ENCODE measurements at places on chromosomes 7 and 10. TPM values are rescaled to one million over a fixed set of nuclear protein-coding genes. Genes with fewer than 3 reads are reported as not detected.

The WAC gene
- total RNA-seq, result 73.4 TPM

The CCDC172 gene
- not detected for total RNA-seq

The CTAGE8 gene
- total RNA-seq, result 5.1 TPM

The CAMK2B gene
- total RNA-seq, result 1.5 TPM

The LIPN gene
- total RNA-seq, result not detected

The CYP2C9 gene
- total RNA-seq, result not detected

The PLEKHS1 gene
- total RNA-seq, result not detected

The ASB10 gene
- total RNA-seq, result not detected

The CYP3A5 gene
- total RNA-seq, result 1.1 TPM

The AP5Z1 gene
- 21.3 TPM for total RNA-seq

The SEMA4G gene
- total RNA-seq, result 1.1 TPM

The CARD11 gene
- 27.7 TPM for total RNA-seq

The SPOCK2 gene
- 0.27 TPM for total RNA-seq

The WDR86 gene
- not detected for total RNA-seq

The PLEKHA8 gene
- 14.3 TPM for total RNA-seq

The LIPK gene
- total RNA-seq, result not detected

The NUTM2E gene
- total RNA-seq, result 0.20 TPM

The PDZD7 gene
- 0.85 TPM for total RNA-seq

The KCP gene
- total RNA-seq, result 0.03 TPM

The ATP6V0A4 gene
- total RNA-seq, result 0.25 TPM

The SPDYE11 gene
- not detected for total RNA-seq

The RNF32 gene
- total RNA-seq, result 0.68 TPM

The SEM1 gene
- total RNA-seq, result 207 TPM

The SLC35G1 gene
- total RNA-seq, result 5.2 TPM

The C10orf105 gene
- total RNA-seq, result not detected

The SYT15 gene
- total RNA-seq, result 0.10 TPM

The KLF14 gene
- total RNA-seq, result not detected

The HTR5A gene
- total RNA-seq, result not detected

The CLDN3 gene
- total RNA-seq, result not detected

The TMEM168 gene
- 16.3 TPM for total RNA-seq

The HTR7 gene
- total RNA-seq, result 15.0 TPM

The GPR37 gene
- 1.4 TPM for total RNA-seq

The RBP3 gene
- total RNA-seq, result not detected
